ENCODE measurements at places on chromosomes 4 and X.

DNA sequence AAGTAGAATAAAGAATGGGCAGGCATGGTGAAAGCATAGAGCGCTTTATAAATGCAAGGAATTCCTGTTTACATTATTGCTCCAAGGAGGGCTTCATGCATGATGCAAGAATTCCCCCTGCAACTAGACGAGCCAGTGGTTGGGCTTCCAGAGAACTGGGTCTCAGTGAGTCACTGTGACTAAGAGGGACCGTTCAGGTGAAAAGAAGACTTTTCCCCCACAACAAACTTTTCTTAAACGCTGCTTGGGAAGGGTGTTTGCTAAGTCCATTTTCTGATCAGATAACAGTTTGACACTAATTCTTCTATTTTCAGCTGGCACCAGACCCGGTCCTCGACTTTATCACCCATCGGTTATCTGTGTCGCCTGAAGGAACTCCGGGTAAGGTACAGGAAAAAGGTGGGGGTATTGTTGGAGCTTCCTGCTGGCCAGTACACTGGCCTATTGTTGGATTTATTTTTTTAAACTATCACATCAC, 40.1 kb downstream of the LDB2 start:
- DNase-seq, result no peak

GRCh38 chr4:87192145-87192919, 28.1 kb downstream of the KLHL8 start:
- DNase-seq, result no peak

DNA sequence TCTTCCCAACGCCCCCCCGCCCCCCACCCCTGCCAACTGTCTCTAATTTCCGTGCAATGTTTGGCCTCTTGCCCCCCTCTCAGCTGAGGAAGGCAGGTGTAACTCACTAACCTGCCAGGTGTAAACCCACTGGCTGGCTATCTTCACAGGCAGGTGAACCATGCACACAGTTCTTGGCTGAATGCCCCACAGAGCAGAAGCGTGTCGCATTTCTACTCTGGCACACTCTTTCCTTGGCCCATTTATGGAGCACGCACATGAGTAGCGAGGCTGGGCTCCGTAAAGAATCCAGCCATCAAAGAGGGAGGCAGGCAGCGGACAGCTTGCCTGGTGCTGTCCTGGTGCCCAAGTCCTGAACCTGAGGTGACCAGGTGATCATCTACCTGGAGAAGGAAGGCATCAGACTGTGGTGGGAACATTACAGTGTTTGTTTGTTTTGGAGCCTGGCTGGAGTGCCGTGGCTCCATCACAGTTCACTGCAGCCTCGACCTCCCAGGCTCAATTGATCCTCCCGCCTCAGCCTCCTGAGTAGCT, 39.2 kb upstream of the CRMP1 start:
- DNase-seq, result no peak

DNA sequence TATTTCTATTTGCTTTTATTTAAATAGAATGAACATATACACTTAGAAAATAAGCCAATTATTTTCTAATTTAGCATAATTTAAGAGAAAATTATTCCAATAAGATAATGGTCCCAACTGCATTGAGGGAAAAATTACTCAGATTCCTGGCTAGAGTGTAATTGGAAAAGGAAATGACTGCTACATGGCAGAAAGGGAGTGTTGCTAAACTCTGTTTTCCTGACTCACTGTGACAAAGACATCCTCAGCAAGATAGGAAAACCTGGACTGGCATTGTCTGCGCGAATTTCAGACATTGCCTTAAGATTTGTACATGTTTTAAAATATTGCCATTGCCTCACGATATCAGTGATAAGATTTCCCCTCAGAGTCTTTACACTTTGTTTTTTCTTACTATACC, 8.2 kb downstream of the TNIP3 start:
- DNase-seq, result no peak

GRCh38 chr4:18626366-18626765, 604.8 kb upstream of the LCORL start:
- no peak for DNase-seq

DNA sequence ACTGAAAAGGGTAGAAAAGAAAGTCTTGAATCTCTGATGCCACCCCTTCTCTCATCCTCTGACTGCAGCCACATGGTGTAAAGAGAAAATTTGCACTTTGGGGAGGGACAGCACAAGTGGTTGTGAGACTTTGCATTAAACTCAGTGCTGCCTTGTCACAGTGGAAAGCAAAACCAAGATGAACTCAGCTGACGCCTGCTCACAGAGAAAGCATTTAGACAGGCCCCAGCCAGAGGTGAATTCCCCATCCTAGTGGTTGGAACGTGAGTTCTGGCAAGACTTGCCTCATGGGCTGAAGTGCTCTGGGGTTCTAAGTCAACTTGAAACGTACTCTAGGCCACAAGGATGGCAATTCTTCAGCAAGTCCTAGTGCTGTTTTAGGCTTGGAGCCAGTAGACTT, 1101.4 kb downstream of the ADGRL3 start:
- no peak for DNase-seq

DNA sequence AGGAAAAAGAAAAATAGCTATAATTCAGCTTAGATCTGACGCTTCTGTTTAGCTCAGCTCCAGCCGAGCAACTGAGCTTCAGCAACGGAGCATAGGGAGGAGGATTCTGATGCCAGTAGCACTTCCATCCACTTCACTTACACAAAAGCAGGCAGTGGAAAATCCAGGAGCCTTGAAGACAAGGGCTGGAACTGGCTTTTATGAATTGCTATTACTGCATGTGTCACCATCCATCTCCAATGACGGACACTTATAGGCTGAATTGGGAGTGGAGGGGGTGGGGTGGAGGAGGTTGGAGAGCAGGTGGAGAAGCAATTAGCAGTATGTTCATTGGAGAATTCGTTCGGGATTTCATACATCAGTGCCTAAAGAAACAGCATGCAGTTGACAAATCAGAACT, 15.6 kb downstream of the ENOX2 start:
- DNase-seq, result no peak

- DNase-seq, result no peak
These were observed 33.1 kb downstream of the NSUN7 start for GRCh38 chr4:40782876-40783275.

GRCh38 chrX:100895365-100896075, 21.4 kb upstream of the NOX1 start:
- DNase-seq, result no peak

GRCh38 chr4:76515975-76516843, 81.2 kb downstream of the SHROOM3 start:
- DNase-seq, result no peak

DNA sequence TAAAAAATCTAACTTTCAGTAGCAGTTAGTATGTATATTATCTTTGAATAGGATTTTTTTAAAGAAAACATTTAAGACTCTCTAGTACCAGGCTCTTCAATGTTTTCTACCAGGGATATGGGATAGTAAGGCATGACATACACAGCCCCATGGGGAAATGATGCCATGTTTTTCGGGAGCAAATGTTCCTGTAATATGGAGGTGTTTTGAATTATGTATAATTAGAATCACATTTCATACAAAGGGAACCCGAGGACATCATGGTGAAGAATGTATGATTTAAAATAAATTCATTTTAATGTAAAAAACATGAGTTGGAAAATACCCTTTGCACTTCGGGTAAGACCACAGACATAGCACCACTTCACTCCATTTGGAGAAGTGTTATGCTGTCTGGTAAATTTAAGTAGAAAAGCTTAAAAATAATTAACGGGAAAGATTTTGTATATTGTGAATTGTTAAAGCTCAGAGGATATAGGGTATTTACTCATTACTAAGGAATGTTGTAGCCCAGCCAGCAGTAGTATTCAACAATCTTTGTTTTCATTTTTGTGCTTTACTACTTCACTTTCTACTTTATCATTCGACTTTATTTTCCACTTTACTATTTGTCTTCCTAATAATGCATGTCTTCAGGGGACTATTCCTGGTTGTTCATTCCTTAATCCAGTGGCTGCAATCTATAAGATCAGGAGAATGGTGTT, 2050.7 kb downstream of the ARAP2 start:
- DNase-seq, result no peak

DNA sequence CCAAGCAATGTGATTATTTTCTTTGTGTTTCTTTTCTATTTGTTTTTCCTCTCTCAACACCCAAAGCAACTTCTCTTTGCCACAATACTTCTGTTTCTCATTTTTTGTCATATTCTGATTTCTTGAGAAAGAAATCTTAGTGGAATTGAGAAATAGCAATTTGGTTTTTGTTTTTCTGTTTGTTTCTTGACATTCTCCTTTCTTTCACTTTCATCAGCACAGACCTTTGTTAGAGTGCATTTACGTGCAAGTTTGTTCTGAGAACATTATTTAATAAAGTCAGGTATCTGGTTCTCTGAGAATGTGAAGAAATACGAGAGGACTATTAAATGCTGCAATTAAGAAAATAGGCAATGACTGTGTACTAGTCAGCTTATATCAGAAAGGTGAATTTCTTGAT, 608.1 kb upstream of the AADAT start:
- no peak for DNase-seq

DNA sequence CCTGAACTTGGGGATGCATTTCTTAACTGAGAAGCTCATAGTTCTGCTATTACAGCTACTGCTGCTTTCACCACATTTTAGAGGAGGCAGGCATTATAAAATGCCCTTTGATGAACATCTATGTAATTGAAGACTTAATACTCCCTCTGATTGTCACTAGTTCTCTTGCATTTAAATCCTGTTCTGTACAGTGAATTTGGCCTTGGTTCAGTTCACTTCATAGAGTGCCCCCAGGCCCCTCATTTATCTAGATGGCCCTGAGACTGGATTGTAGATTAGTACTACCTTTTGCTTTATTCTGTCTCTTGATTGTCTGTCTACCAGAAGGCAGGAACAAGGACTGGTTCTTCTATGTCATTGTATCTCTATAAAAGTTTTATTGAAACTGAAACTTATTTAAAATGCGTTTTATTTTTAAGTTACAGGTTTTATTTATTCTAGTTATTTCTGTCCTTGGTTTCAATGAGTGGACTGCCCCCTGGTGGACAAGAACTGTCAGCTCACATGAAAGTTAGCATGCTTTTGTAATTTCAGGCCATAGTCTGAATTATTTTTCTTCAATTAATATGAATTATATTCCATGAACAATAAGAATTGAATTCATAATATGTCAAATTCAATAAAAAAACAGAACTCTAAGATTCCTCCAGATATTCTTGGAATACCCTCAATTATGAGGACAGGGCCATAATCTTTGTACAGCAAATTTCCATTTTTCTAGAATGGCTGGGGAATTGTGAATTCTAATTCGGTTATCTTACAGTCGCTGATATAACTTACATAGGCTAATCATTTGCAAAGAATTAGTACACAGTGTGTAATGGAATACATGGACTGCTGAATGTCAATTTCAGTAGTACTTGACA, 47.2 kb upstream of the TMEM33 start:
- no peak for DNase-seq

- DNase-seq, result no peak
These were observed 337.4 kb downstream of the ARHGAP10 start for GRCh38 chr4:148069086-148069894.

DNA sequence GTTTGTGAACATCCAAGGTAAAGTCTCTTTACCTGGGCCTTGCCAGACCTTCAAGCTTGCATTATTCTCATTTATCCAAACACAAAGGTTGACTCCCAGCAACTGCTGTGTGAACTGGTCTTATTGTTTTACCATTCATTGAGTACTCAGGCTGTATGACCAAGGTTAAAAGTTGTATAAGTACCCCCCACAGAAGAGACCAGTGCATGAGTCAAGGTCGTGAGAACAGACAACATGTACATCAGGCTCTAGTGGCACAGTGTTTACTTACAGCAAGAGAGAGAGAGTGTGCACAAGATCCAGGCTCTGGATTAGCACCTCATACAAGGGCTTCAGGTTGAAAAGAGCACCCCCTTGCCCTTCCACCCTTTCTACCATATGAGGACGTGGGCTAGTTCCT, 77.4 kb upstream of the EFNB1 start:
- DNase-seq, result no peak

DNA sequence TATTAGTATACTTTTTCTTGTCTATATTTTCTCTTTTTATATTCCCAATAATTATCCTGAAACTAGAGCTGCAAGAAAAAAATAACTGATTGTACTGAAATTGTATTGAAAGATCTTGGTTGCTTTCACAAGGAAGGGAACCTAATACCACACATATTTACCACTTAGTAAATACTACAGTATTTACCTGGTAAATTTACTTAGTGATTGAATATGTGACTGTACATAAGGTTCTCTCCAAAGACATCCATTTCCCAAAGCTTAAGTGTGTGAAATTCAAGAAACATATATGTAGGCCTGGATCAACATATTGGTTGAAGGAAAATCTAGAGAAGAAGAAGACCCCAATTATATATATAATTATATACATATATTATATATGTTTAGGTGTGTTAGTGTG, 1272.7 kb downstream of the C4orf33 start:
- no peak for DNase-seq

DNA sequence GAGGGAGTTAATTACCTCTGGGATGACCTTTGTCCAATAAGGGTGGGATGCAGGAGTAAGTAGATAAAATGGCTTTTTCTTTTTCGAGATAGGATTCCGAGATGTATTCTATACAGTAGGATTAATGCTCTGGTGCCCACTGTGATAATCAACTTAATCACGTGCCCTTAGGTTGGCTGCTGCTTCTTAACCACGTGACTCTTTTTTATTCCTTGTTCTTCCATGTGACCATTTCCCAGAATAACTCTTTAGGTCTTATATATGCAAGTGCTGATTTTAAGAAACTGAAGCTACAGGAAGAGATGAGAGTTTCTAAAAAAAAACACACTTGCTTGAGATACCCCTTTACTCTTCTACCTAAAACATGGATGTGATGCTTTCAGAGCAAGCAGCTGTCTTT, 1628.9 kb downstream of the PCDH7 start:
- DNase-seq, result no peak

GRCh38 chr4:13032936-13033335, 451.2 kb downstream of the RAB28 start:
- no peak for DNase-seq

GRCh38 chr4:2875556-2875955, 31.9 kb downstream of the ADD1 start:
- DNase-seq, result no peak

- DNase-seq, result no peak
These were observed 345.3 kb upstream of the BMP3 start for GRCh38 chr4:80685214-80685613.

- DNase-seq, result no peak
These were observed 141.8 kb downstream of the DCHS2 start for GRCh38 chr4:154349829-154350228.

DNA sequence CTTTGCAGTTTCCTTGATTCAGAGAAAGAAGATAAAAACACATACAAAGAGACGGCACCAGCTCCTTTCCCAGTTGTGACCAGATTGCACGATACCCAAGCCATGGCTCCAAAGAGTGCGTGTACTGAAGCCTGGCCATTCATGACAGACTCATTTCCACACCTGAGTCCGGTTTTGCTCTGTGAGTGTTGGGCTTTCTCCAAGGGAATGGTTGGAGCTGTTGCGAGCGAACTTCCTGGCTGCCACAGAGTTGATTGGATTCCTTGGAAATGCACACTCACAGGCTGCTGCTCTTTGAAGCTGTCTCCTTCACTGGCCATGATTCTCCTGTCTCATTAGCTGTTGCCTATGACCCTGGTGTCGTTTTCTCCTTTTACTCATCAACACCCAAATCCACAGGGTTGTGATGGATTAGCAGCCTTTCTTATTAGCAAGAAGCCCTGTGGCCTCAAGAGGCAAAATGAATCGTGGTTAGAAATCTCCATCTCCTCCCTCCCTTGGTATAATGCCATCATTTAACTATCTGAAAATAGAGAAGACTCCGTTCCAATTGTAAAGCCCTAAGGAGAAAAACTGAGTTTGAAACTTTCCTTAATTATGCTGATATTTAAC, 43.9 kb upstream of the BBS12 start:
- no peak for DNase-seq

Data from stimulated activated CD4-positive, alpha-beta T cell treated with anti-CD3 and anti-CD28 coated beads, Interleukin-12 subunit alpha, Interleukin-12 subunit beta, amount 100 ng/mL, for 48 hours (primary cell).